ENCODE measurements at places on chromosomes 5 and 9.

- no peak for DNase-seq
Observed at GRCh38 chr5:78701795-78702410, 53.3 kb upstream of the LHFPL2 start.

DNA sequence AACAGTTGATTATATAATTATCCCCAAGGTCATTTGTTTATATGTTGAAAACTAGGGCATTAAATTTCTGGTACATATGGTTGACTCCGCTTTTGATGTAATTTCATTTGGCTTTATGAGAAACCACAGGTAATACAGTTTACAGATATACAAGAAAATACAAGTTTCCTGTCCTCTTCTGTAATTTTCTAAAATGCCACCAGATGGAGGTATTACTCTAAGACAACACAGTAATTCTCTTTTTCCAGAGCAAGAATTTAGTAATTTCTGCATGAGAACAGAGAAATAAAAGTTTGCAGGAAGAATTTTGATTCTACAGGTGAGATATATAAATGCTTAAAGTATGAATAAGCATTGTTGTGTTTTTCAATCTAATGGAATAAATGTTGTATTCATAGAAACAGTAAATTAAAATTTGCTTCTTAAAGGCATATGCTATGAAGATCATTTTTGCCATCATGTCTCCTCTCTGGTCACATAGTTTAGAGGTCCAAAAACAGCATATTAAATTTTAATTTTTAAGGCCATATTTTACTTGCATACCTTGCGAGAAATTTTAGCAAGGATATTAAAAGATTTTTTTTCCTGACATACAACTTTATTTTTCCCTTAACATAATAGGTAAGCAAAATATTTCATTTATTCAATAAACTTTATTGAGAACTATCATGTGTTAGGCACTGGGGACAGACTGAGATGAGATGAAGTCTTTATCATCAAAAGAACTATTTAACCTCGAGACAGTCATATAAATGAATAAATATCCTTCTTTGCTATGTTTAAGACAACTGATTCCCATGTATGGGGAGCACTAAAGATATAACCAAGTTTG lies 22.7 kb downstream of the CHD1 start:
- peak; percentile 22 for DNase-seq

DNA sequence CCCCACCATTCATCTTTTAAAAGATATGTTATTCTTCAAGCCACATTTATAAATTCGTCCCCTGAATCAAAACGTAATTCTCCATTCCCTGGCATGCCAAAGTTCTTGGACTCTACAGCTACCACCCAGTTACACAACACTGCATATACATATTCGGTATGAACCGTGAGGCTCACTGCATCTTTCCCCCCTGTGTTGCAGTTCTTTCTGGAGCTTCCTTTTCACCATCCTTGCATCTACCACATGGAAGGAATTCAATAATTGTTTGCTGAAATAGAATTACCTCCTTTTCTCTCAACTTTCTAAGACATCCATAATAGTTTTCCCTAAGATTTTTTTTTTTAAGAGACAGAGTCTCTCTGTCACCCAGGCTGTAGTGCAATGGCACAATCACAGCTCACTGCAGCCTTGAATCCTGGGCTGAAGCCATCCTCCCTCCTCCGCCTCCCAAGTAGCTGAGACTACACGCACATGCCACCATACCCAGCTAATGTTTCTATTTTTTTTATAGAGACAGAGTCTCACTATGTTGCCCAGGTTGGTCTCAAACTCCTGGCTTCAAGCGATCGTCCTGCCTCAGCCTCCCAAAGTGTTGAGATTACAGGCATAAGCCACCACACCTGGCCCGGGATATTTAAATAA lies 3.3 kb downstream of the LPAR1 start:
- DNase-seq, result no peak

- peak; percentile 63 for DNase-seq
Observed at GRCh38 chr5:181217111-181217802, 5.8 kb upstream of the TRIM41 start.

DNA sequence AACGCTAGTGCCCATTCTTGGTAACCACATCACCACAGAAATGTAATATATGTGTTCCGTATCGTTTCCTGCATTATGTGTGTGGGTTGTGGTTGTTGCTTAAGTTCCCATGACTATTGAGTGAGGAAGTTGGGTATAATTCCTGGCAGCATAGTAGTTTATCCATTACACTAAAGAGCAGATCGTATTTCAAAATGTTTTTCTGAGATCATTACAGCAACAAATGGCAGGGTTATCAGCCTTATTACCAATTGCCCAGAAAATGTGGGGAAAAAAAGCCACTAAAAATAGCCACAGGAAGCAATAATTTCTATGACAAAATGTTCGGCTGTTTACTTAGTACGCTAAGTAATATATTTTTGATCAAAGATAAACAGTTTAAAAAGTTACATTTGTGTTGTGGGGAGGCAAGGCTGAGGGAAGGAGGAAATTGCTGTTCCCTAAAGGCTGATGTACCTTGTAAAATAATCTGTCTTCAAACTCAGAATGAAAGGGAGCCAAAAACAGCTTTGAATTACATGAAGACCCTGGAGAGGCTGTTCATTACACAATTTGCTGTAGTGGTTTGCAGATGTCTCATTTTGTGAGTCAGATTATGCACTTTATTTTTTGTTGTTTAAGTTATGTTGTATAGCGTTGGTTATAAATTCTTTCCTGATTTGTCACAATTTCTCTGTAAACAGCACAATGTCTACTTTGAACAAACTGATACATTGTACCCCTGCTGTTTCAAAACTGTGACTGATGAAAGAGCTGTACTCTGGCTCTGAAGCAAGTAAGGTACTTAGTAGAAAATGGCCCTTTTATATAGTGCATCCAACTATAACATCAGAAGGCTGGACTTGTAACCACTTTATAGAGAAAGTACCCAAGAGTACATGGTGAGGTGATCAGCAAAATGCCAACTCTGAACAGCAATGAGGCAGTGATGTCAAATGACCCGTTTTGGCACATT lies 1028.5 kb downstream of the NR2F1-AS1 start:
- peak; percentile 5 for DNase-seq

DNA sequence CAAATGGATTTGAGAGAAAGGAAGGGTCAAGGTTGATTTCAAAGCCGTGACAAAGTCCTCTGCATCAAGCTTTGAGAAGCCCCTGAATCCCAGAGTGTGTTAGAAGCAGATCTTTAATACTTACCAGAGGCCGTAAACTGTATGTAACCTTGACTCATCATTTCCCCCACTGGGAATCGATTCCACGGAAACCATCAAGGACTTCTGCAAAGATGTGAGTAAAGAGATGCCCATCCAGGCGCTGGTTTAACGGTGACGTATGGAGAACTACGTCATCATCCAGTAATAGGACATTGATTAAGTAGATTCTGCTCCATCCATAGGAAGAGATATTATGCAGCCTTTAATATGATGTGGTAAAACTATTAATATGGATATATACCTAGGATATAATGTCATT lies 1.6 kb downstream of the RNF183 start:
- no peak for DNase-seq

- DNase-seq, result no peak
Observed at GRCh38 chr5:11302663-11303062, 541.6 kb upstream of the DAP start.

- no peak for DNase-seq
Observed at GRCh38 chr9:77753180-77753579, 105.1 kb upstream of the GNA14 start.

DNA sequence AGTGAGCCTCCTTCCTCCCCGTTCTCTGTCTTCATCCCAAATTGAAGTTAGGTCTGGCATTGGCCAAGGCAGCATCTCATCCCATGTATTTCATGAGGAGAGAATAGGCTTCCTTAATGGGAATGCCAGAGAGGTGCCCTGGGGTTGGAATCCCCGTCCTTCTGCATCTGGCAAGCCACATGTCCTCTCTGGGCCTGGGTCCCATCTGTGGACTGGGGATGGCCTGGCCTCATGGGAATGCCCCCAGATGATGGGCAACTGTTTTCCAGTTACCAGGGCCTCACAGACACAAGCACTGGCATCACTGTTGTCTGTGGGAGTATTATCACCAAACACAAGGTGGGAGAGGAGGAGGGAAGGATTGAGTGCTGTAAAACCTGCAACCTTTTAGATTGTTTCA lies 153.9 kb downstream of the FSTL4 start:
- DNase-seq, result peak; percentile 78

DNA sequence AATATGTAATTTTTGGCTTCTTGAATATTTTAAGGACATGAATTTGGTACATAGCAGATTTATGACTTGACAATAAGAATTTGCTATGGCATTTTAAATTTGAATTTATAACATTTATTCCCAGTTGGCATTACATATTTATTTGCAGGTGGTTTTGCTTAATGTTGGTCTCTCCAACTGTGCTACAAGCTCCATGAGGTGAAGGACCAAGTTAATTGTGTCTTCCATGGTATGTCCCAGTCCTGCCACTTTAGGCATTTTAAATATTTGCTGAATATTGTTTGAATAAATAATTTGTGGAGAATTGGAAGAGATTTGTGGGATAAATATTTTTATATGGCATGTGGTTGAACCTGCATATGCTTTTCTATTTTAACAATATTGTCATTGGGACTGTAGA lies 253.4 kb upstream of the RIOK2 start:
- no peak for DNase-seq

DNA sequence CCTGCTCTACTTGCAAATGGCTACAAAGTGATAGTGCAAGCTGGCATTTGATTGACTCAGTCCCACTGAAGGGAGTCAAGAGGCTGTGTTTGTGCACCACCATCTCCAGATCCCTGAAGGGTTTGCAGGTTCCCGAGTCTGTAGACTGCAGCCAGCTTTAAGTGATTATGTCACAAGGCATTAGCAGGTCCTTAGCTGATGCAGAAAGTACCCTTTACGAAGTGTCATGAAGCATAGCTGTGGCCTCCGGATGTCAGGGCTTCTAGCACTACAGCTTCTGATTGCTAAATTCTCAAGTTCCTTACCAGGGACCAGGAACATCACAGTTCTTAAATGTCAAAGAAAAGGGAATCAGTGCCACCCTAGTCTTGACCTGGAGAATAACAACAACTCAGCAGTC lies 311.3 kb upstream of the TRPC7 start:
- DNase-seq, result no peak

- peak; percentile 58 for DNase-seq
Observed at GRCh38 chr9:134378901-134379338, 52.7 kb downstream of the RXRA start.

DNA sequence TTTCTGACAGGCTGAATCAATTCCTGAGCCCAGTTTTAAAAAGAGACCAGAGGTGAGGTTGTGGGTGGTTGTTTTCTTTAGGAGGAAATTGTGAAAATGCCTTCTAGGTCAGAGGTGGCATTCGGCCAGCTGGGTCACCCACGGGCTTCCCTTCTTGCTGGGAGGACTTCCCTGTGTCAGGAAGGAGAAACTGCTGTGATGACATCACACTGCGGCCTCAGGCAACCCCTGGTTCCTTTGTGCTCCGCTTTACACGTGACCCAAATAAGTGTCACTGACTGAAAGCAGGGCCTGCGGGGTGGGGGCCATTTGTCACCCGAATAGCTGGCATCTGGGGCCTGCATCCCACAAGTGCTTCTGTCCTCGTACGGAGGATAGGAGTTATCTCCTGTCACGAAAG lies 39.7 kb downstream of the FABP6 start:
- peak; percentile 51 for DNase-seq

DNA sequence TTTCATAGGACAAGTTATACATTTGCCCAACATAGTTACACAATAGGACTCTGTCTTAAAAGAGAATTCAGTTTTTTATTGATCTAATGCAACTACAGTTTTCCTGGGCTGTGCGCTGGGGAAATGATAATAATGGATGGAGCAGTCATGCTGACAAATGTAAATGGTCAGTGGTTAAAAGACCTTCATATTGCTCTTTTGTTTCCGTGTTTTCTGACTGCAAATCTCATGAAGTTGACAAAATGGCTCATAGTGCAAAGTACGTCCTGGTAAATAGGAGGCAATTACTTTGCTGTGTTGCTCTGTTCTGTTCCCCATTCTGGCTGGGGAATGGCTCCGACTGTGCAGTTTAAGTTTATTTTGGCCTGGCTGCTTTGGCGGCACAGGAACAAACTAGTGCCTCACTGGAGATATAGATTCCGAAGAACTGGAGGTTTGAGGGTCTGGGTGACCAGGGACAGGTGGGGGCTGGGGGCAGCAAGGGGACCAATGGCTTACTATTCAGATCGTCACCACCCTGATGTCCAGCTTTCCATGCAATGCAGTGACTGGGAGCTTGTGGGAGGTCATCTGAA lies 54.3 kb downstream of the PTTG1 start:
- DNase-seq, result no peak

- no peak for DNase-seq
Observed at GRCh38 chr5:177066224-177066623, 20.5 kb upstream of the FGFR4 start.

- no peak for DNase-seq
Observed at GRCh38 chr5:55037046-55037771, 13.2 kb downstream of the GZMK start.

- no peak for DNase-seq
Observed at GRCh38 chr9:95091601-95092261, 225.8 kb downstream of the FANCC start.

GRCh38 chr5:53971551-53971950 lies 338.8 kb downstream of the ARL15 start:
- no peak for DNase-seq

GRCh38 chr5:150609843-150610584 lies 30.4 kb upstream of the SYNPO start:
- DNase-seq, result no peak

DNA sequence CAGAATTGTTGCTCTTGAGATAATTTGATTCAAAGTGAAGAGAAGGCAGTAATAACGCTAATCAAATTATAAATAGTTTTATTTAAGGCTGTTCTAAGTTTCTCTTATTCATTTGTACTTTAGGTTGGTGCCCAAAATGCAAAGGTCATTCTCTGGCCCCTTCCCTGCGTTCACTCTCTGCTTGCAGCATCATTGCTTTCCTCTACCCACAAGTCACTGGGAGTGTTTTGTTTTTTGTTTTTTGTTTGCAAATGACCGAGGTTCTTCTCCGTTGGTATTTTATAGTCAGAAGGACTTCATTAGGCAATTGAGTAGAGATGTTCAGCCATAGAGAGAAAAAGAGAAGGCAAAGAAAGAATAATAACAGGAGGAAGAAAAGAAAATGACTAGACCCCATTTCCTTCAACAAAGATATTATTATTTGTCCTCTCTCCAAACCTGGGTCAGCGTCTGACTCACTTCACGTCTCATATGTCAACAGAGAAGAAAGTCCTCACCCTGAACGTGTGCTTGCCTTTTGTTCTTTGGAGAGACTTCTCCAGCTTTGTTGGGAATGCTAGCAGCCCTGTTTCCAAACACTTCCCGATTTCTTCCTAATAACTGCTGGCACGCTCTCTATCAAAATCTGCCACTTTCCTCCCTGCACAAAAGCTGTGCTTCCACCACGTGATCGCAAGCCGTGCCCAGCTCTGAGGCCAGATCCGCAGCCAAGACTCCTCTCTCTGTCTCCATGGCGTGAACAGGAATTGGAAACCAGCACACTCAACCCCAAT lies 119.8 kb downstream of the EBF1 start:
- DNase-seq, result no peak

DNA sequence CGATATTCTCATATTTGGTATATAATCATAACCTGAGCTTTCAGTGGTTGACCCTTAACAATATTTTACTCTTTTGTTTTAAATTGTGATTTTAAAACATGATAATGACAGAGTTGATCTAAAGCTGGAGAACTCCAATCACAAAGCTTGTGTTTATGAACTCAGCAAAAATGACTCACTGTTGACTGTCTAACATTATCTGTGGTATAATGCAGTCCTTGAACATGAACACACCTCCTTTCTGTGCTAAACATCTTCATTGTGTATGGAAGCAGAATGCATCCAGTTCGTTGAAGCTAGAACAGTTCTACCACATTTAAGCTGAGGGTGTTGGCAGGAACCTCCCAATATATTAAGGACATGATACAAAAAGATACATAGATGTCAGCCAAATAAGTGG lies 1030.2 kb upstream of the SEMA6A start:
- DNase-seq, result no peak
